ENCODE measurements at places on chromosomes 11 and 22.
A peak's percentile ranks its signal among the peaks of the same experiment; 100 is the strongest.

DNA sequence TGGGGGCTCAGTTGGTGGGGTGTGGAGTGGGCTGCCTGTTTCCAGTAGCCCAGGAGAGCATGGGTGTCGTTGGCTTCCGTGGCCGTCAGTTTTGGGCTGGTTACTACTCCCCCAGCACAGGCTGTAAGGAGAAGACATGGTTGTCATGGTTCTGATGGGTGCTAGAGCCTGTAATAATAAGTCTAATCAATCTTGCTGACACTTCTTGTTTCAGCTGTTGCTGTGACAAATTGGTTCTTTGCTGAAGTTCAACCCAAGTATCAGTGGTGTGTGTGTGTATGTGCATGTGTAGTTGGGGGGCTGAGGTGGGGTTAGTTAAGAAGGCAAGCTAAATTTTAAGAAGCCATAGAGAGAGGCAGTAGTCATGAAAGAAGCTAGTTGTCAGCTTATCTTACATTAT, 61.3 kb upstream of the DBX1 start:
- no peak for DNase-seq

DNA sequence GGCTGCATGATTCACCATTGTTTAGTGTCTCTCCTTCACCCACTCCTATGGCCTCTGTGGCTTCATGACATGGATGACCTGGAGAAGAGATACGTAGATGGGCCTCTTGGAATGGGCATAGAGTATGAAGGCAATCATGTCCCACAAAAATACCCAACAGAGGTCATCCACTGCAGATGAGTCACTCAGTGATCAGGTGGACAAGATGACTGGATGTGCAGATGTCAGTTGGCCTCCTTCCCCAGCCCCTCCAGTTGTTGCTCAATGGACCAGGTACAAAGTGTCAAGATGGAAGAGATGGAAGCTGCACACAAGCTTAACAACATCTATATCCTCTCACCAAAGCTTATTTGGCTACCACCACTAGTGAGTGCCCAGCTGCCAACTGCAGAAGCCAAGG, 41.0 kb upstream of the CLPB start:
- no peak for DNase-seq

DNA sequence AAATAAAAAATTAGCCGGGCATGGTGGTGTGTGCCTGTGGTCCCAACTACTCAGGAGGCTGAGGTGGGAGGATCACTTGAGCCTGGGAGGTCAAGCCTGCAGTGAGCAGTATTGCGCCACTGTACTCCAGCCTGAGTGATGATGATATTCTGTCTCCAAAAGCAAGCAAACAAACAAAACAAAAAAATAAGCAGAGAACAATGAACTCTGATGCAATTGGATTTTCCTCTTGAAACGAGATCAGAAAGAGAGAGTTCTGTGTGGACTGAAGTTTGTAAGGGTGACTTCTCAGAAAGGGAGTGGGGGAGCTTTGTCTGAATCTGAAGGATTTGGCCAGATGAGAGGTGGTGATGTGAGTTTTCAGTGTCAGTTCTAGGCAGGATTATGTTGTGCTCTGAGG, 6.0 kb upstream of the TMEM123 start:
- DNase-seq = no peak

- no peak for DNase-seq
Observed at GRCh38 chr11:83441171-83441570, 155.0 kb upstream of the CCDC90B start.

- no peak for DNase-seq
Observed at GRCh38 chr22:40238425-40239344, 61.0 kb downstream of the TNRC6B start.

DNA sequence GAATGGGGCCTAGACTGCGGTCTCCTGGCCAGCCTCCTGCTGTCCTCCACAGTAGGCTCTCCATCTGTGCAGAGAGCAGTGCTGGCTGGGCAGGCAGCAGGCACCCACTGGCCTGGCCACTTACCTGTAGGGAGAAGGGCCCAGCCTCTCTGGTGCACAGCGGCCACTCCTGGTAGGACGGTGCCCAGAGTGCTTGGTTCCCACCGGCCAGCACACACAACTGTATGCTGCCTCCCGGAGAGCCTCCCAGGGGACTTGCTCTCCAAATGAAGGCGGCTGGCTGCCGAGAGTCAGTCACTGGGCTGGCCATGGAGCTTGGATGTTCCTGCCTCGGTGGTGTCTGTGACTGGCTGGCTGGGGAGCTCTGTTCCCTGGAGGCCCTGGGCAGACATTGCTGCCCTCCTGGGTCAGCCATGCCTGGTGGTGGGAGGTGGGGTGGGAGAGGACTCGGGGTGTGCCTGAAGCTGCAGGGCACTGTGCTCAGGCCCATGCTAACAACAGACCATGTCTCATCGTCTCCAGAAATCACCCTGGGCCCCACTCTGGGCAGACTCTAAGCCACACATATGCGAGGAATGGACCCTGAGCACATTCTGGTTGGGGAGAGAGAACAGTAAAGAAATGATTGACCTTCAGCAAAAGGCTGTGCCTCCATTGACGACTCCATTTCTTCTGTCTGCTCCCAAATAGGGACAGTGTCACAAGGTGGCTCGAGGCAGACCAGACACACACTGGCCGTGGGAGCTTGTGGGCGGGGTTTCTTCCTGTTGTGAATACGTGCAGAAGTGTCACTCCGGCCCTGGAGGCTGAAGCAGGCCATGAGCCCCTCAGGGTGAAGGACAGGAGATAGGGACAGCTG, 350.8 kb downstream of the TBC1D22A start:
- no peak for DNase-seq

DNA sequence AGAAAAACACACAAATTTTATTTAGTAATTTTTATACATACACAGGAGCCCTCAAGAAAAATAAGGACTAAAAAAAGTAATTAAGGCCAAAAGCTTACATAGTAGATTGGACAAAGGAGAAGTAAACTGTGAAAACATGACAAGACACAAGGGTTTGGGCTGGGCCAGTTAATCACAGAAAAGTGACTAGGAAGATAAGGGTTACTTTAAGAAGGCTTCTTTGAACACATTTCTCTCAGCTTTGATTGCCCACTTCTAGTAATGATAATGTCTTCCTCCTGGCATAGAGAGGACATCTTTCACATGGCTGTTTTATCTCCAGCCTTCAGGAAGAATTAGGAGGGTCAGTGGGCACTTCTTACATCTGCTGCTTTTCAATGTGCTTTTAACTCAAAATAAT, 3.4 kb downstream of the RNF141 start:
- peak; percentile 30 for DNase-seq

DNA sequence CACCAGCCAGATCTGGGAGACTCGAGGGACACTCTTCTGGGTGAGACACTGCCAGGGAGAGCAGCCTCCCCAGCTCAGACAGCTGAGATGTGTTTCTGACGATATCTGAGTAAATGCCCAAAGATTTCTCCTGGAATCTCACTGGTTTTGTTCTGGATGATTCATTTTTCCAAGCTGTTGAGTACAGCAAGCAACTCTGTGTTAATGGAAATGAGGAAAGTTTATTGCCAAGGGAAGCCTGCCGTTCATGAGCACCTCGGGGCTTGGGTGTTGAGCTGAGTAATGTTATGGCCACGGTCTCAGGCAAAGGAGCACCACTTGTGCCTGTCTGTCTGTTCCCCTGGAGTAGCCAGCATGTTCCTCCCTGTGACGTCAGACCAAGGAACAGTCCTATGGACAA, 1132.4 kb downstream of the BRD1 start:
- DNase-seq = no peak

- peak; percentile 4 for DNase-seq
Observed at GRCh38 chr11:26741036-26741435, 19.2 kb upstream of the SLC5A12 start.

DNA sequence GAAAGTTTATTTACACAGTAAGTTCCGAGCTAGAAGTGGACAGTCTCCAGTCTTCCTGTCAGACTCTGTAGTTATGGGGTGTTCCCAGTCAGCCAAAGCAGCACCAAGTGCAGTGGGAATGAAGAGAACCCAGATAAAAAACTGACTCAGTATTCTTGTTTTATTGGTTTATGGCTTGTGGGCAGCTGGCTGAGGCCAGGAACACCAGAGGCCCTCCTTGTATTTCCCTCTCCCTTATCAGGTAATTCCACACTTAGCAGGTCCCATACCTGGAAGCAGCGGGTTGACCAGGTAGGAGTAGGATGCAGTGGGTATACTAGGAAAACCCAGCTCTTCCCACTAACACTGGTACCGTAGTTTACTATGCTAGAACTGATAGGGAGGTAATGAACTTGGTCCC, 3.5 kb upstream of the BACE1-AS start:
- DNase-seq = no peak

- no peak for DNase-seq
Observed at GRCh38 chr11:100887659-100888058, 200.6 kb downstream of the ARHGAP42 start.

DNA sequence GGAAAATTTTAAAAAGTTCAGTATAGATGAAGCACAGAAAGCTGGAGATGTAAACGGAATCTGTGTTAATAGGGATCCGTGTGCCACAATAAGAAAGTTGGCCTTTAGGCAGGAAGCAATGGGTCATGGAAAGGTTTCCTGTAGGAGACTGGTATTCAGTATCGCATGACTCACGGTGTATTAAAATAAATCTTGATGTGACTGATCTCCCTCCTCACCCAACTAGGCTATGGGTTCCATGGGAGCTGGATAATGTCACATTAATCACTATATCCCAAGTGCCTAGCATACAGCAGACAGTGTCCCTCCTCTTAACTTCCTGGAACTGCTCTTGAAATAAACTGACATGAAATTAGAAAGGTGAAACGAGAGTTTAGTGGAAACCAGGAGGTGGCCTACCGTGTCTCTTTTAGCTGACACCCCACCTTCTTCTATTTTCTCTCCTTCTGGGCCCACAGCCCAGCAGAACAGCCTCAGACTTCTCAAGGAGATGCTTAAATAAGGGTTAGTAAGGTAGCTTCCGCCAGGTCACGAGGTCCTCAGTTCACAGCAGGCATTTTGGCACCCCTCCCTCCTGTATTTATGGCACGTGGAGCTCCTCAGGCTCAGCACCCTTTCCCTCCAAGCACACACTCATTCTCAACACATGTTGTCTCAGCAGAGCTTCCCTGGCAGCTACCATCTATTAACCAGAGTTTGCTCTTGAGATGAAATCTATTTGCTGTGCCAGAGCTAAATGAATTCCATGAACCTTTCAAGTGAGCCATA, 118.8 kb downstream of the NXPE2 start:
- no peak for DNase-seq

GRCh38 chr11:127345819-127346459, 345.4 kb upstream of the KIRREL3 start:
- DNase-seq = peak; percentile 8

DNA sequence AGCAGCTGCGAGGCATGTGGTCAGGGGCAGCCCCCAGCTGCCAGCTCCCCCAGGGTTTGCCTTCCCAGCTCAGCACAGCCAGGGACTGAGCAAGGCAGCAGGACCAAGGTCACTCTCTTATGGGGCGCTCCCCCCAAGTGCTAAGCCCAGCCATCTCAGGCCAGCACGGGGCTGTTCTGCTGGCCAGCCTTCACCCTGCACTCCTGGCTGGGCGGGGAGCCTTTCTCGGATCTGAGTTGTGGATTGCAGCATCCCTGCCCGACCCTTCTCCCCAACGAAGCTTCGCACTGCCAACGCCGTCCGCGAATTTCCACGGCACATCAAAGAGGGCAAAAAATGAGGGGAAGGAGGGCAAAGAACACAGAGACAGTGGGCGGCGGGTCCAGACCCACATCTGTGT, 42.5 kb upstream of the GAL start:
- no peak for DNase-seq

DNA sequence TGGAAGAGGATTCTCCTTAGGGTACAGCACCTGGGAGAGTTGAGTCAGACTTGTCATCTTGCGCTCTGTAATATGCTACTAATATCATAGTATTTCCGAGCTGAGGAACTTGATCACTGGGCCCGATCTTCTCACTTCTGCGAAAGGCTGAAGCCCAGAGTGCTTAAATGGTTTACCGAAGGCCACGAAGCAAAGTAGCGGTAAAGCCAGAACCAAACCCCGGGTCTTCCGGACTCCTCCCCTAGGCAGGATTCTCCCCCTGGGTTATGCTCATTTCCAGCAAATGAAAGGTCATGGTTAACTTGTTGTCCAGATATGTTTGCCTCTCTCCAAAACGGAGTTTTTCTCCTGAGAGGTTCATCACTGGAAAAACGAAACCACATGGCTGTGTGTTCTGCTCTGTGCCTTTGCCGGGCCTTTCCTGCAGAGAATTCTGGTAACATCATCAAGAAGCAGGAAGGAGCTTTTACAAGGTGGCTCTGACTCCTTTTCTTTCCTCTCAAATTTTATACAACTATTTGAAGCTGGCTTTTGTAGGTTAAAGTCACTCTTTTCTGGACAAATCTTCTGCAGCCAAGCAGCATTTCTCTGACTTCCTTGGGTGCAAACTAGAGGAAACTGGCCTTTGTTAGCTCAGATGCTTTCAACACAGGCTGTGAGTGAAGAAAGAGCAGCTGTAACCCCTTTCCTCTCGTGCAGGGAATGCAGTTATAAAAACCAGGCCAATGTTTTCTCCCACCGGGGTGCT, 35.5 kb downstream of the UBASH3B start:
- DNase-seq = no peak

DNA sequence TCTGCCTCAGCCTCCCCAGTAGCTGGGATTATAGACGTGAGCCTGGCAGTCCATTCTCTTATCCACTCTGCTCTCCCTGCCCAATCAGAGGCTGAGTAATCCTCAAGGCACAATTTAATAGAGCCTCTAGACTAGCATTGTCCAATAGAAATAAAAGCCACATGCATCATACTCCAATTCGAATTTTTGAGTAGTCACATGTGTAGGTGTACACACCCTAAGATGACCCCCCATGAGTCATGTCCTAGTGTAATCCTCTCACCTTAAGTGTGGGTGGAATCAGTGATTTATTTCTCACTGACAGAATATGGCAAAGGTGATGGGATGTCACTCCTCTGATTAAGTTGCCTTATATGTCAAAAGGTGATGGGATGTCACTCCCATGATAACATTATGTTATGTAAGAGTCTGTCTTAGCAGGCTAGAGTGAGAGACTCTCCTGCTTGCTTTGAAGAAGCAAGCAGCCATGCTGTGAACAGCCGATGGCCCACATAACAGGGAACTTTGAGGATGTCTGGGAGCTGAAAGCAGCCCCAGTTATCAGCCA, 61.3 kb downstream of the MN1 start:
- no peak for DNase-seq

- no peak for DNase-seq
Observed at GRCh38 chr11:1041149-1041467, 4.6 kb upstream of the MUC6 start.

DNA sequence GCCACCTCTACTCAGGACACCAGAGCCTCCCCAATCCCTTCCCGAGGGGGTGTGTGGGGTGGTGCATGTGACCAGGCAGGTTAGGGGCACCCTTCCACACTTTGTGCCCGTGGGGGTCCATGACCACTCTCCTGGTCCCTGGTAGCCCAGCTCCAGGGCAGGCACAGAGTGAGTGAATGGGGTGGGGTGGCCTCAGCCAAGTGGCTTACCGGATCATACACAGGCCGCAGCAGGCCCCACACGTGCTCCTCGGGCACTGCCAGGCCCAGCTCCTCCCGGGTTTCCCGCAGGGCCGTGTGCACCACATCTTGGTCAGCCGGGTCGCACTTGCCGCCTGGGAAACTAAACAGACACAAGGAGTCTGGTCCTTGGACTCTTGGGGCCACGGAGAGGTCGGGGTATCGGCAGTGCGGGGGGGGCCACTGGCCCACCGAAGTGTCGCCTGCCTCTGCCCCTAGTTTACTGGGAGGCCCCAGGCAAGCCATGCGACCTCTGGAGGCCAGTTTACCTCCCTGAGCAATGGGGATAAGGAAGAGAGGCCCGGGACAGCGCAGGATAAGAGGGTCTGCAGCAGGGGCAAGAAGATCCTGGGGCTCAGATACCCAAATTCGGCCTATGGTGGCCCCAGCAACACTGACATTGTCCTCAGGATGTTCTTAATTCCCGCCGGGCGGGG, 889 bp downstream of the NUDT8 start:
- no peak for DNase-seq

GRCh38 chr11:76589477-76589876, 81.1 kb downstream of the LRRC32 start:
- DNase-seq = no peak

All from K562 (cell line).